ENCODE measurements at places on chromosomes 12 and 14.

GRCh38 chr14:24334431-24335291 lies at the start of gene ADCY4:
Gene ADCY4, minus strand, starts transcription at chr14:24335071. Its CDS starts 419 bp downstream, at chr14:24334652.
- no peak for DNase-seq

- no peak for DNase-seq
Measured at GRCh38 chr12:33486058-33486457, 46.4 kb upstream of the SYT10 start.

DNA sequence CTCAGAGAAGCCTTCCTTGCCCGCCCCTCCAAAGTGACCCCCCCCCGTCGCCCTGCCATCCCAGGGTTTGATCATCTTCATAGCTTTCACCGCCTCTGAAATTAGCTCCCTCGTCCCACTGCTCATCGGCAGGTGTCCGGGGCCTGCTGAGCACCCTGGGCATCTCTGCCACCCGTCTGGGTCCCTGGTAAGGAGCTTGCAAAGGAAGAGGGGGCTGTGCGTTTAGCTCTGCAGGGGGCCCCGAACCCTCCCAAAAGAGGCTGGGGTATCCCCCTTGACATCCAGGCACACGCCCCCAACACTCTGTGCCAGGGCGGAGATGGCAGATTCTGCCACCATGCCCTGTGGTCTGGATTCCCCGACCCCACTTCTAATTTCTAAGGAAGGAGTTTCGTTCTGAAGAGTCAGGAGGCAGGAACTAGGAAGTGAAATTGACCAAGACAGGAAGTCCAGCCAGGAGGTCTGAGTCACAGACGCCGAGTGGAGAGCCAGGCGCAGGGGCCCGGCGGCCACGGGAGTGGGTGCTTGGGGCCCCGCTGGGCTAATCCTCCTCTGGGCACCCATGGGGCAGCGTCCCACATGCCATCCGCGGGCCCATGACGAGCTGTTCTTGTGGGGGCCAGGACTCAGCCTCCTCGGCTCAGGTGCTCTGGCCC lies 95.7 kb downstream of the RFLNA start:
- DNase-seq = peak; percentile 77

DNA sequence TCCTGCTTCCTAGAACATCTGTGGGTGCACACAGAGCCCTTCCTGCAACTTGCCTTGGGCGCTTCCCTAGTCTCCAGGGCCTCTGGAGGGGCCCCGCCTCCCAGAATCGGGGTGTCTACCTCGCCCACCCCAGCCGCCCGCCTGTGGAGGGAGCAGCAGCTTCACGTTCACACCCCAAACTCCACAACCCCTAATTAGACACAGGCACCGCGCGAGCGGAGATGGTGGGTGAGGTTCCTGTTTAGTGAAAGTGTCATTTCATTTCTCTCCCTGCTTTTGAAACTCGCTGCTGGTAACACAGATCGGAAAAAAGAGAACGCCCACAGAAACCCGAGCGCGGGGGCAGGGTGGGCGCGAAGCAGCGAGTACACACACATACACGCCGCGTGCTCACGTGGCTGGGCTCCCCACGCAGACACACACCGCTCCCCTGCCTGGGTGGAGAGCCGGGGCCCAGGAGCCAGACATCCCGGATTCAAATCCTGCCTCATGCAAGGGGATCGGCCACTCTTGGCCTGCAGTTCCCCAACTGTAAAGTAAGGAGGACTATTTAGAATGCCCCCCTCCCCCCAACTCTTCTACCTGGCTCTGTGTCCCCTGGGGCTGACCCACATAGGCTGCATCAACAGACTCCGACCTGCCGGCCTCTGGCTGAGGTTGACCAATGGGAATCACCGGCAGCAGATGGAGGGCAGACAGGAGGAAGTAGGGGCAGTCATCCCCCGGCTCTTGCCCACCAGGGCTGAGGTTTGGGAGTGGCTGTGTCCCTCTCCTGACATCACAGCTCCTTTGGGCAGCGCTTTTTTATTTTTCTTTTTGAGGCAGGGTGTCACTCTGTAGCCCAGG lies 79.2 kb upstream of the NCOR2 start:
- DNase-seq = no peak

DNA sequence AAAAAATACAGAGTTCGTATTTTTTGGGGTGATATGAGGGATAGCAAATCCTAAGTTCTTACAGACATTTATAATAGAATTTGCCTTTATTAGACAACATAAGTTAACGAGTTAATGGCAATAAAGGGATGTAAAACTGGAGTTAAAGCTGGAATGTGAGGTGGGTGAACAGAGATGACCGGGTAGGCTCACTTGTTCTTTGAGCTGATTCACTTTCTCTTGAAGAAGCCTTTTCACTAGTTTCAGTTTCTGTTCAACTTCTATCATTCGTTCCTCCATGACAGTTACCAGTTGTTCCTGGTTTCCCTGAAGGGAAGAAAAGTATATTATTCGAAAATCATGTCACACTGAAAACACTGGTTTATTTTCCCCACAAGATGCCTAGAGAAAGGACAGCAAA lies 57.7 kb upstream of the SAV1 start:
- no peak for DNase-seq

DNA sequence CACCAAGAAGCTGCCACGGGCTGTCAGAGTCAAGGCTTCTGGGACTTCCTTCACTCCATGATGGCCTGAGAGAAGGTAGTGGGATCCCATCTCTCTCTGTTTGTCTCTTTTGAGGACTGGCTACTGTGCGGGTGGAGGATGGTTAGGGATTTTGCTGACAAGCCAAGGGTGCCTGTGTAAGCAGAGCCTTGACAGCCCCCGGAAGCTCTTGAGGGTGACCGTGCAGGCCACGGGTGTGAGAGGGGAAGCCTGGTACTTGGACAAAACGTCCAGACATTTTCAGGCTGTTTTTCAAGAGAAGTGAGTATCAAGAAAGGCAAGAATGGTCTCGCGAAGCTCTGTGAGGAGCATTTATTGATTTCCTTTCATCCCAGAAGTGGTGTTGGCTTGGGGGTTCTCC lies 352.4 kb downstream of the DPF3 start:
- no peak for DNase-seq

- DNase-seq = no peak
Measured at GRCh38 chr12:3214526-3215365, 137.6 kb downstream of the TSPAN9 start.

DNA sequence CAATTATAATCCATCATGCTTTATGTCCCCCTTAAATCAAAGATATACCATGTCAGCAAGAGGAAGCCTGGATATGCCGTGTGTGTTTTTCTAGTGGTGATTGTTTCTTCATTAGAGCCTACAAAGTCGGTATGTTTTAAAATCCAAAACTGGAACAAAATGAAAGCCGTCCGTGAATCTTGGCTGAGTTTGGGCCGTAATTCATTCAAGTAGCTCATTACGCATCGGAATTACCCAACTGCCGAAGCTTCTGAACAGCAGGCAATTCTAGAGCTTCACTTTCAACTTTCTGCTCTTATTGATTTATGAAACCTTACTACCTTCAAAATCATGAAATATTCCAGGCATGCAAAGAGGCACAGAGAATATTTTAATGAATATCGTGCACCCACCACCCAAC lies 224.7 kb downstream of the AACS start:
- no peak for DNase-seq

GRCh38 chr12:101299346-101299745 lies 19.4 kb downstream of the UTP20 start:
- DNase-seq = peak; percentile 1

GRCh38 chr12:30630076-30630978 lies 65.3 kb downstream of the IPO8 start:
- DNase-seq = no peak

DNA sequence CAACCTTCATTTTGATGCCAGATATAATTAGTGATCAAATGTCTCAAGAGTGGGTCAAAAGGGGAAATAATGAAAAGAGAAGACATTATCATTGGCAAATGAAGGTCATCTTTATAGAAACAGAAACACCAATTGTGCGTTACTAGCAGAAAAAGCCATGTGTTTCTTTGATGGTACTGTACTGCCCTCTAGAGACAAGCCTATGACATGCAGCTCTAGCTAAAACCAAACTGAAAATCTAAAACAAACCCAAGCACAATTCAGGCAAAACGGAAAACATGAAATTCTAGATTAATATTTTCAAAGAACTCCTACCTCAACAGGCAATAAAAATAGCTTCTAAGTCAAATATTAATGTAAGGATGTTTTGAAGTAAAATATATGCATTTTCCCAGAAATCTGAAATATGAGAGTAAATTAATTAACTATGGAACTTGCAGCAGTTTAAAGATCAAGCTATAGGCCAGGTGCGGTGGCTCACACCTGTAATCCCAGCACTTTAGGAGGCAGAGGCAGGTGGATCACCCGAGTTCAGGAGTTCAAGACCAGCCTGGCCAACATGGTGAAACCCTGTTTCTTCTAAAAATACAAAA lies 115.4 kb downstream of the KLHL28 start:
- DNase-seq = peak; percentile 48

- DNase-seq = peak; percentile 54
Measured at GRCh38 chr14:23125011-23125410, 6.0 kb upstream of the CEBPE start.

GRCh38 chr12:50042693-50043092 lies 14.7 kb upstream of the ASIC1 start:
- DNase-seq = no peak

DNA sequence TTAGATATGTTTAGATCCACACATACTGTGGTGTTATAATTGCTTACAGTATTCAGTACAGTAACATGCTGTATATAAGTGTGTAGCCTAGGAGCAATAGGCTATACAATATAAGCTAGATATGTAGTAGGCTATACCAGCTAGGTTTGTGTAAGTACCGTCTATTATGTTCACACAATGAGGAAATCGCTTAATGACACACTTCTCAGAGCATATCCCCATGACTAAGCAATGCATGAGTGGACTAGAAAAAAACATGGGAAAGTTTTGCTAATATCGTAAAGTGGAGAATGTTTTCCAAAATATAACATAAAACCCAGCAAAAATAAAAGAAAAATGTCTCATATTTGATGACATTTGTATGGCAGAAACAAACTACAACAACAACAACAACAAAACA lies 27.3 kb downstream of the AKAP3 start:
- no peak for DNase-seq
